ENCODE measurements at places on chromosomes 12 and 14.

GRCh38 chr12:3726456-3726855 lies 26.5 kb downstream of the CRACR2A start:
- no peak for DNase-seq

- DNase-seq: no peak
These were observed 271.1 kb upstream of the LRIG3 start for GRCh38 chr12:59191372-59191771.

GRCh38 chr14:52906141-52906601 lies 44.7 kb downstream of the FERMT2 start:
- no peak for DNase-seq

GRCh38 chr14:51432302-51432948 lies 192.4 kb downstream of the TMX1 start:
- DNase-seq: no peak

DNA sequence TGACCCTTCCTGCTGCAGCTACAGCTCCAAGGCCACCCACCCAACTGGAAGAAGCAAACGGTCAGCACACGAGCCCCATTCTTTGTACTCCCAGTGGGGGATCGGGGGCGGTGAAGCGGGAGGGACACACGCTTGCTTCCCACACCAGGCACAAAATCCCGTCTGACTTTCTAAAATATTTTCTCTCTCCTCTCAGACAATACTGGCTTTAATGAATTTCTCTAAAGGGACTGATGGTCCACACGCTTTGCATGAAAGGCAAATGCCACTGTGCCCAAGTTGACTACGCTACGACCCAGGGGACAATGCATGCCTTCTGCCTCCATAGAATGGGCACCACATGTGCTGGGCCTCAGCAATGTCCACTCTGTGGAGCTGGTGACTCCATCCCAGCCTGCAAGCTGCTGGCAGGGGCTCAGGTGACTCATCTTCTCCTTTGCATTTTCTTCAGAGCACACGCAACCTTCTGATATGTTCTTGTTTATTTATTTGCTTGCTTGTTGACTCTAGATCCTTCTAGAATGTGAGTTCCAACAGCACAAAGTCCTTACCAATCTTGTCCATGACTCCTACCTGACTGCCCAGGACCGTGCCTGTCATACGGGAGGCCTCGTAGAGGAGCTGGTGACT lies 15.6 kb downstream of the SYNE3 start:
- DNase-seq: no peak

GRCh38 chr12:17579205-17580026 lies 510.6 kb downstream of the RERGL start:
- DNase-seq: no peak

- DNase-seq: no peak
These were observed 815 bp downstream of the DEGS2 start for GRCh38 chr14:100158566-100159093.

DNA sequence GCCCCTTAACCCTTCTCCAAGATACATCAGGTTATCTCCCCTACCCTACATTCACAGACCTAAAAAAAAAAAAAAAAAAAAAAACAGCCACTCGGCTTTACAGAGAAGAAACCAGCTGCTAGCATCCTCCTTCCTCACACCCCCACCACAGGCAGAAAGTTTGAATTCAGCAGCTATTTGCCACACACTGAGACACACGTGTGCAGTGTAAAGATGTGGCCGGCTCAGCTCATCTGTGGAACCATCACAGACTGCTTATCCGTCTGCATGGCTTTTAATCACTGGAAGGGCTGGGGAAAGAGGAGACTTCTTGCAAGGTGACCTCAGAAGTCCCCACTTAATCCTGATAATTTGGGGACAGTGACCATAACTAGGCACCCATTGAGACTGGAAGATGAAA lies 50.0 kb downstream of the VWF start:
- no peak for DNase-seq

GRCh38 chr12:47527816-47528215 lies 178.0 kb downstream of the RPAP3 start:
- no peak for DNase-seq

GRCh38 chr12:47267571-47267970 lies 187.8 kb upstream of the AMIGO2 start:
- no peak for DNase-seq

- DNase-seq: no peak
These were observed 70.9 kb downstream of the STXBP6 start for GRCh38 chr14:24978862-24979724.

GRCh38 chr14:39469094-39469710 lies 37.0 kb upstream of the FBXO33 start:
- no peak for DNase-seq

DNA sequence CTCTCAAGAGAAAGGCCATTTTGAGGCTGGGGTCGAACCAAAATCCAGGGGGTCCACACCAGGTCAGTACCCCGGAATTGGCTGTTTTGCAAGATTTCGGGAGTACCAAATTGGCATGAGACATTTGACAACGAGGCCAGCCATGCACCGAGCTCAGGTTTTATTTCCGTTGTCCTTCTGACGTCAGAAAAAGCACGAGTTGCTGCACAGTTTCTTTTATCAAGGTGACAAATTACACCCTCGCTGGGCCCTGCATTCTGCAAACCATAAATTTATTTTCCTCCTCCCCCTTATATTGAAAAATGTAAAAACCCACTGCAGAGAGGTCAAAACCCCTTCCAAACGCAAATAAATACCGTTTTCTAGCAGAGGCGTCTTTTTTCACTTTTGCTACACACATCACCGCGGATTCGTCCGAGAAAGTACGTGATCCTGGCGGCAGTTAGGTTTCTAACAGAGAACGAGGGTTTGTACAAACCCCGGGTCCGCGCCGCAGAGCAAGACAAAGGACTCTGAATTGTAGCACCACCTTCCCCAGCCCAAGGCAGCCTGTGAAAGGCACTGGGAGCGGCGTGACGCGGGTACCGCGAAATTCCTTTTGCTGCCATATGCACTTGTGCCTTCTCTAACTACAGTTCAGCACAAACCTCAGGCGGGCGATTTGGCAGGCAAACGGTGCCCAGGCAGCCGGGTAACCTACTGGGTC lies 1.8 kb downstream of the SLC38A1 start:
- DNase-seq: no peak

DNA sequence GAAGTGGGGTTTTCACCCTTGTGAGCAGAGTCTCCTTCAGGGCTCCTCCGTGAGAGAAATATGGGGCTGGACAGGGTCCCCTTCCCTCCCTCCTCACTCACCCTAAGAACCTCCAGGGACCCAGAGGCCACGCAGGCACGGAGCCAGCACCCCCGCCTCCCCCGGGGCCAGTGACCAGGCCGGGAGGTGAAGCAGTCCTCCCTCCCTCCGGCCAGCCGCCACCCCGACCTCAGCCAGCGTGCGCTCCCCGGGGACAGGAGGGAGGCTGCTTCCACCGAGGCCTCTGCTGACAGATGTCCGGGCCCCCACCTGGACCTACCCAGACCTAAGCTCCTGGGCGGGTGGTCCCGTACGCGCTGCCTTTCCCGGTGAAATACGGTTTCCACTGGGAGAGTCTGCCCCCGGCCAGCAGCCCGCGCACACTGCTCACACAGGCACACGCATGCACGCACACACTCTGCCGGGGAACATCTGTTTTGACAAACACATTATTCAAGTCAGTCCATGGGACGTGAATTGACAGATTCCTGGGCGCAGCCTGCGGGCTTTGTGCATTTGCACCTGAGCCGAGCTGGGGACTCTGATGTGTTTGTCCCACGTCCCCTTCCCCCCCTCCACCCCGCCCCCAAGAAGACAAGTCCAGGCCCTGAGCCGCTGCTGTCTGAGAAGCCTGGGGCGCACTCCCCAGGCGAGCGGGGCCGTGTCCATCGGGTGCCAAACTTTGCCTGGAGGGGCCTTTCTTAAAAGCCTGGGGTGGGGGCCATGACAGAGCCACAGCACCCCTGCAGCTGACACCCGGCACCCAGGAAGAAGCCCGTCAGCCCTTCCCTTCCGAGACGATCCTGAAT lies 725 bp downstream of the RIMBP2 start:
- DNase-seq: no peak

DNA sequence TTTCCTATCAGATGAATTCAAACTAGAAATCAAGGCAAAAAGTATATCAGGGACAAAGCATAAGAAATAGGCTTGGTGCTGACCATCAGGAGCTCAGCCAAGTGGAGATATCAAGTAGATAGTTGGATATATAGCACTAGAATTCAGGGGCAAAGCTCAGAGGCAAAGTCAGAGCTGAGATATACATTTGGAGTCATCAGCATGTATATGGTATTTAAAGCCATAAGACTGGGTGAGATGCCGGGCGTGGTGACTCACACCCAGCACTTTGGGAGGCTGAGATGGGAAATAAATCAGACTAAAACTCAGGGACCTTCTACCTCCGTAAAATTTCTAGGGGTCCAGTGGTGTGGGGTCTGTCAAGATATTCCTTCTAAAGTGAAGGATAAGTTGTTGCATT lies 38.9 kb upstream of the LIMA1 start:
- DNase-seq: no peak

- DNase-seq: no peak
These were observed 193.1 kb upstream of the FLRT2 start for GRCh38 chr14:85336817-85337216.

DNA sequence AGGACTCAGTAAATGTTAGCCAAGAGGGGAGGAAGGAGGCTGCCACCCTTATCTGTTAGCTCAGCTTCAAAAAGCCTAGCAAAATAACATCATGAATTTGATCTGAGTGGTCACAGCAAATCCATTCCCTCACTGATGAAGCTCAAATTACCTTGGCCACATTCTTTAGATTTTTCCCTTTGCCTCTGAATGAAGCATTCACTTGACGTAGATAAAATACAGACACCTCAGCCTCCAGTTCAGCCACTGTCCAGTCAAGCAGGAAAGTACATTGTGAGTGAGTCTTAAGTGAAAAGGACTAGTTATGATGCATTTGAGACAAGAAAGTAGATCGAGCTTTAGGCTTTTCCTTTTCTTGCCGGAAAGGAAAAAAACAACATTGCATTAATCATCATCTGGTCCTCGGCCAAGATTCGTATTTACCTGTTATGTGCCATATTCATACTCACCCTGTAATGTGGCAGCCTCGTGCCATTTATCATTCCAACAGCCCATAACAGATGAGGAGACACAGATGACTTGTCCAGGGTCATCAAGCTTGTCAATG lies 146.5 kb downstream of the ETV6 start:
- no peak for DNase-seq

GRCh38 chr12:110379197-110379596 lies 24.3 kb downstream of the ANAPC7 start:
- no peak for DNase-seq

- no peak for DNase-seq
These were observed 734.8 kb downstream of the DIO2 start for GRCh38 chr14:79476552-79476951.

GRCh38 chr14:101849125-101849524 lies 87.6 kb downstream of the PPP2R5C start:
- DNase-seq: no peak

- no peak for DNase-seq
These were observed 101.3 kb downstream of the ASCL4 start for GRCh38 chr12:107875786-107876185.

DNA sequence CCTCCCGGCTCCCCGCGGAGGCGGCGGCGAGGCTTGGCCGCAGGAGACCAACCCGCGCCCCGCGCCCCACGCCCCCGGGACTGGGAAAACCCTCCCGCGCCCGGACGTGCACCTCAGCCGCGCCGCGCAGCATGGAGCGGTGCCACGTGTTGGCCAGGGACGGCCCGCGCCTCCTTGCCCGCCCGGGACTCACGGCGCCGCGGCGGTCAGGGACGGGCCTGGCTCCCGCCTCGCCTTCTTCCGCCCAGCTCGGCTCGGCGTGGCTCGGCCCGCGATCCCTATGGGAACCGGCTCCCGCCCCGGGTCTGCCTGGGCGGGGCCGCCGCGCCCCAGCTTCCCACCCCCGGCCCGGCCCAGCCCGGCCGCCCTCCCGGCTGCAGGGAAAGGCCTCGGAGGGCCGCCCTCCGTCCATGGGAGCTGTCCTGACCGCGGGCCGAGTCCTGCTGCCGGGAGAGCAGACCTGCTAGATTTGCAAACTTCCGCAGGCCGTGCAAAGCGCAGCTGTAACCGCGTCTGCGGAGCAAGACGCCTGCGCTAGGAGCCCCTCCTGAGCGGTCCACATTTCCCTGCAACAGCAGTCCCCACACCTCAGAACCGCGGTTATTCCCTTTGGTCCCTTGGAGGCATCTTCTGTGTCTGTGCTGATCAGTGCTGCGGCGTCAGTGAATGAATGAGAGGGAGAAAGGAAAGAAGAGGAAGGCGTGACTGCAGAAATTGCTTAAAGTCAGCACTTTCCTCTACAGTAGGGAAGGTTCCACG lies at the start of gene CDKL1:
Gene CDKL1, minus strand, starts transcription at position 251 of the 759 bp plus-strand sequence. CDS start 1,013 bp downstream, outside the sequence.
- peak; percentile 12 for DNase-seq

GRCh38 chr12:120261951-120262851 lies 3.3 kb downstream of the PXN start:
- no peak for DNase-seq

DNA sequence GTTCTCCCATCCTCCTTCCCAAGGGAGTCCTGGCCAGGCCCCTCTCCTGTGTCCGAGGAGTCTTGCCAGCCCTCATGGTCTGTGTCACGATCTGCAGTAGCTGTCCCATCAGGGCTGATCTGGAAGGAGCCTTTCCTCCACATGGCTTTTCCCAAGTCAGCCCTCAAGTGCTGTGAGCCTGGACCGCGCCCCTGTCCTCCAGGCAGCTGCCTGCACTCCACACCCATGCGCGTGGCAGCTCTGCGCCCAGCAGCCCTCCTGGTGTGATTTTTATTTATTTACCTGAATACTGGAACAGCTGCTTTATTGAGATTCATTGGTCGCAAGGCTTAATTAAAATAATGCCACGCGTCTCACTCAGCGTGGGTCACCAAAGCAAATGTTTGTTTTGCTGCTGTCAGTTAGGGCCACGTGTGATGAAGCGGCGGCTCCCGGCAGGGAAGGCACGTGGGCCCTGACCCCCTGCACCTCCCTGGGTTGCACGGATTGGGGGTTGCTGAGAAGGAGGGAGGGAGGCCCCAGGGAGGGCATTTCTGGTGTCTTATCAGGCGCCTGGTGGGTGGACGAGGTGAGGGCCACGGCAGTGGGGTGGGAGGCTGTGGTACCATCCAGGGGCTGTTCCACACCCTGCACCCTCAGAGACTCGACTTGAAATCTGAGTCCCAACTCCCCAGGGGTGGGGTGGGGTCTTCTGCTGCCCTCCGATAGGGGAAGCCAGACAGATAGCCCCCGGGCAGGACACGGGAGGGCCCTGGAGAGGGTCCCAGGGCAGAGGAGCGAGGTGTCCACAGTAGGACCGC lies 206.3 kb upstream of the C14orf180 start:
- no peak for DNase-seq

GRCh38 chr12:75550401-75551240 lies 39.2 kb upstream of the KRR1 start:
- no peak for DNase-seq

DNA sequence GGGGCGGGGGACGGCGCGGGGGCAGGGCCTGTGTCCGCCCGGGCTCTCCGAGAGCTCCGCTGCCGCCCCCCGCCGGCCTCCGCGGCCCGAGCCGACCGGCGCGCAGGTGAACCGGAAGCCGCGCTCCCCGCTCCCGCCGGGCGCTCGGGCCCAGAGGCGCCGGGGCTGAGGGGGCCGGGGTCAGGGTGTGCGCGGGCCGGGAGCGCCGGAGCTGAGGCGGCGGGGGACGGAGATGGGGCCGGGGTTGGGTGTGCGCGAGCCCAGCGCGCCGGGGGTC lies 431 bp downstream of the HIP1R start:
- DNase-seq: no peak

- DNase-seq: no peak
These were observed 710.5 kb downstream of the NOVA1 start for GRCh38 chr14:25887251-25887878.
